ENCODE measurements at places on chromosomes 1 and 21.

GRCh38 chr1:164369698-164370365, 189.2 kb upstream of the PBX1 start:
- DNase-seq: no peak

- DNase-seq: no peak
Measured at GRCh38 chr1:218665221-218665620, 320.1 kb downstream of the TGFB2 start.

DNA sequence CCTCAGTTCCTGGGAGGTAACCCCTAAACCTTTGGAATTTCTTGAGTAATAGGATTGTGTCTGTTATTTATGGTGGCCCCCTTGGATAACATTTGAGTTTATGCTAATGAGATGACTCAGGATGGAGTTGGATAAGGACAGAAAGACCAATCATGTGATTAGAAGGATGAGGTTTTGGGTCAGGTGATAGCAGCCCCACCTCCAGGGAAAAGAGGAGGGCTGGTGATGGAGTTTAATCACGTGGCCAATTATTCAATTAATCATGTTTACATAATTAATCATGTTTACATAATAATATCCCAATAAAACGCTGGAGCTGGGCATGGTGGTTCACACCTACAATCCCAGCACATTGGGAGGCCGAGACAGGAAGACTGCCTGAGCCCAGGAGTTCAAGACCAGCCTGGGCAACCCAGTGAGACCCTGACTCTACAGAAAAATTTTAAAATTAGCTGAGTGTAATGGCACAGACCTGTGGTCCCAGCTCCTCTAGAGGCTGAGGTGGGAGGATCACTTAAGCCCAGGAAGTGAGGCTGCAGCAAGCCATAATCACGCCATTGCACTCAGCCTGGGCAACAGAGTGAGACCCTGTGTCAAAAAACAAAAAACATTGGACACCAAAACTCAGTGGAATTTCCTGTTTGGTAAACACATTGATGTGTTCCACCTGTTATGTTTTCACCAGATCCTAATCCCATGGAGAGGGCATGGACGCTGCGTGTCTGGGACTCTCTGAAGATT, 73.3 kb downstream of the NUP210L start:
- no peak for DNase-seq

DNA sequence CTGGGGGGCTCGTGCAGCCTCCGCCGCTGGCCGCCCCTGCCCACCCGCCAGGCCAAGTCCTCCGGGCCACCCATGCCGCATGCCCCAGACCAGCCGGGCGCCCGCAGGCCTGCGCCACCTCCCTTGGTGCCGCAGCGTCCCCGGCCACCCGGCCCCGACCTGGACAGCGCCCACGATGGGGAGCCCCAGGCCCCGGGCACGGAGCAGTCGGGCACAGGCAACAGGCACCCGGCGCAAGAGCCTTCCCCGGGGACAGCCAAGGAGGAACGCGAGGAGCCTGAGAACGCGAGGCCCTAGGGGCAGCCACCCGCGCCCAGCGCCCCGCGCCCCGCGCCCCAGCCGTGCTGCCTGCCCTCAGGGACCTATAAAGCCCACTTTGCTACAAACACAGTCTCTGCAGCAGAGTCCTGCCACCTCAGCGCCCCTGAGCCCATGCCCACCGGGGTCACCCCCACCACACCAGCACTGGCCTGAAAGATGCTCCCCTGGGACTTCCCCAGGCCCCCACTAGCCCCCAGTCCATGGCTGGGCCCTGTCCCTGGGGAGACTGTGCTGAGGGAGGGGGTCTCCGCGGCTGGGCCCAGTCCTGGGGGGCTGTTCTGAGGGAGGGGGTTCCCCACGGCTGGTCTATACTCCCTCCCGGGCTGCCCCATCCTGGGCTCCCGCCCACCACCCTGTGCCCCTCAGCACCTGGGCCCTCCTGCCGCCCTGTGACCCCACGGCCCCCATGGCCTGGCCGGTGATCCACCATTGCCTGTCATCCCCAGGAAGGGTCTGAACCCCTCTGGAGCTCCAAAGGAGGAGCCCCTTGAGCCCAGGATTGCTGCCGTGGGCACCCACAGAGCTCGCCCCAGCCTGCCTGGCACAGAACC, 8.6 kb downstream of the TNFRSF18 start:
- no peak for DNase-seq

- no peak for DNase-seq
Measured at GRCh38 chr1:36352125-36352909, 28.9 kb upstream of the EVA1B start.

GRCh38 chr21:42993051-42993712, 18.8 kb downstream of the PKNOX1 start:
- no peak for DNase-seq

DNA sequence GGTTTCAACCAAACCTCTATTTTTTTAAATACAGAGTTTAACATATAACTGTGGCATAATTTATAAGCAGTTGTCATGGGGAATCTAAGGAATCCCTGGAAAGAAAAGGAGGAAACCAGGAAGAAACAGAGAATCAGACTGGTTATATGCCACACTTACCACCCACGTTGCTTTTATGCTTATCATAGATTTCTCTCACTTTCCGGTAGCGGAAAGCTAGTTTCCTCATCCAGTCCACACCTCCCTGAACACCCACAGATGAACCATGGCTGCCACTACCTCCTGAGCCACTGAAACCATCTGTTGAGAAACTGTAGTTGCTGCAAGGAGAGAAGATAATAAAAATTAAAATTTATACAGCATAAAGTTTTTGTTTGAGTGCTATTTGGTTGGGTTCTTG, 33.5 kb downstream of the XKR8 start:
- DNase-seq: no peak

- no peak for DNase-seq
Measured at GRCh38 chr1:101532377-101532776, 295.6 kb downstream of the S1PR1 start.

- no peak for DNase-seq
Measured at GRCh38 chr1:183231545-183231944, 45.5 kb downstream of the LAMC2 start.

- no peak for DNase-seq
Measured at GRCh38 chr1:58722414-58722813, 22.6 kb upstream of the MYSM1 start.

GRCh38 chr1:42788021-42788420, 3.2 kb downstream of the TMEM269 start:
- DNase-seq: no peak

DNA sequence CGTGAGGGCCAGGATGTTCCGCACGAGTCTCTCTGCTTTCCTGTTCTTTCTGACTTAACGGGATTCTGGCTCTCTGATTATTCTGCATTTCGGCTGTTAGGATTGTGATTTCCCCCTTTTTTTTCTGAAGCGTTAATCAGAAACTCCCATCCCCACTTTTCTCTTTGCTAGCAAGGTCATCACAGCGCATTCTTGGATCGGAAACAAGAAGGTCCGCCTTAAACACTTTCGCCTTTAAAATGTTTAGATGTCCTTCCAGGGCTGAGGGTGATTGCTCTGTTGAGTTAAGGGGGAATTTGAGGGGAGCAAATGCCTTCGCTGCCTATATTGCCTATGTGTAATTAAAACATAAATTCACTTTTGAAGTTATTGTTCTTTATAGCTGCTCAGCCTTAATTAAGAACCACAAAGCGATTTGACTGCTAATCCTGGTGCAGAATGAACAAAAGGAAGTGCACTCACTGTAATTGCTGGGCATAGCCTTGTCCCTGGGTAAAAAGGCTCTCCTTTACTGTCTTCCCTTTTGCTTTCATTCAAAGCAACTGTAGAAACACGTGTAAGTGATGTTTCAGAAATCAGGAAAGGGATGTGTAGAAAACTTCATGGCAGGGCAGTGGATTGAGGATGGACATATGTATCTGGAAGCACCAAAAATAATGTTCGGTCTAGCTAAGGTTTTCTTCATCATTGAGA, 1.2 kb downstream of the LAMC1 start:
- DNase-seq: no peak

DNA sequence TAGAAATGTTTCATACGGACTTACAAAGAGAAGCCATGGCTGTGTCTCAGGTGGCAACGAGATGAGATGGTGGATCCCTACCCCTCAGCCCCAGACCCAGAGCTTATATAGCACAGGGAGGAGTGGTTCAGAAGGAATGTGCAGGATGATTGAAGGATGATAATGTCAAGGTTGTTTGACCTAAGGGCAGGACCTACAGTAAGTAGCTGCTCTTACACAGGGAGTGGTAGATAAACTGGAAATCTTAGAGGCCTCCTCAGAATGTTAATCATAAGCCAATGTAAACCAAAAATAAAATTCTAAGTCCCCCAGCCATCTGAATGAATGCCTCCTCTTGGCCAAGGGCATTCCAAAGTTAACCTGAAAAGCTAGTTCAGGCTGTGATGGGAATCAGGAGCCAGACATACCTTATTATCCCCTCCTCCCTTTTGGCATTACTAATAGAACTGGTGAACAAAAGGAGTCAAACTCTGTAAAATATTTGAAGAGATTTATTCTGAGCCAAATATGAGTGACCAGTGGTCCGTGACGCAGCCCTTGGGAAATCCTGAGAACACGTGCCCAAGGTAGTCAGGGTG, 45.8 kb upstream of the PDE9A start:
- DNase-seq: no peak

DNA sequence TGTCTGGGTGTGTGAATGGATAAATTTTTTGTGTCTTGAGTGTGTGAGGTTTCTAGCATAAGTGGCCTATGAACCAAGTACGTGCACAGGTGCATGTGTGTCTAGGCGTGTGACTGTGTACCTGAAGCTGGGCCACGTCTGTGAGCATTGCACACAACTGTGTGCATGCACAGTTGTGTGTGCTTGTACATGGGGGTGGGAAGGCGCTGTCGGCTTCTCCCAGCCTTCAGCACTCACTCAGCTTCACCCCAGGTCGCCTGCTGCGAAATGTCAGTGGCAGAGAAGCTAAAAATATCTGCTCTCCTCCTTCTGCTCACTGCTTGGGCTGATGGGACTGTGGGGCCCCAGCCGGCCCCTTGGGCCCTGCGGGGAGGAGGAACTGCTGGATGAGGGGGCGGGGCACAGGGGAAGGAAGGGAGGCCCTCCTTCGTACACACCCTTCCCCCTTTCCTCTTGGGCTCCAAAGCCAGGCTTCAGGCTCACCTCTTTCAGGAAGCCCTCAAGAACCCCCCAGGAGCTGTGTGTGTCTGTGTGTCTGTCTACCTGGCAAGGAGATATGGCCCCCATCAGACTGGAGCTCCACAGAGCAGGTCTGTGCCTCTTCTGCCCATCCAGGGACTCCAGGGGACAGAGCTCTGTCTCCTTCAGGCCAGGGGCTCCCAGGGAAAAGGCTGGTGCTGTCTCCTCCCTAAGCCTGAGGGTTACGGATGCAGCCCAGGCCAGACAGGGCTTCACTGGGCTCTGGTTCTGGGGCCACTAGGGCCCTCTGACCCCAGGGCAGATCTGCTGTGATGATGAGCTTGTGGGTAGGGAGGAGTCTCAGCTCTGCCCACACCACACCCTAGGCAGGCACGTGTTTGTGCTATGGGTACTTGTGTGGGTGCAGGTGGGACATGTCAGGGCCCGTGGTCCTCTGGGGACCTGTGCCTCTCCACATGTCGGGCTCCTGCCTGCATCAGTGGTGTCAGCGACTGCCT, 35.6 kb upstream of the WASF2 start:
- peak; percentile 53 for DNase-seq

- no peak for DNase-seq
Measured at GRCh38 chr1:212234431-212235395, 50.5 kb upstream of the PPP2R5A start.

DNA sequence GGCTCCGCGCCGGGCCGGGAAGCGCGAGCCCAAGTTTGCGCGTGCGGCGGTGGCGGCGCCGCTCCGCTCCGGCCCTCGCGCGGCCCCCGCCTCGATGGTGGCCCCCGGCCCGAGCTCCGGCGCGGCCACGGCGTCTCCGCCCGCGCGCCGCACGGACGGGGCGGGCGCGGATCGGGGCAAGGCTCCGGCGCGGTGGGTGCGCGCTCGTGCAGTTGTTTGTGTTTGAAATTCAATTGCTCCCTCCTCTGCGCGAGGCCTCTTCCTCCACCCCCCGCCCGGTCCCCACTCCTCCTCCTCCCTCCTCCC, at the start of gene HDGF:
Gene HDGF (minus strand): TSS at position 225 of the 306 bp plus-strand sequence. CDS start 246 bp downstream, outside the sequence.
- no peak for DNase-seq

GRCh38 chr1:118927427-118928187, 60.5 kb downstream of the TBX15 start:
- no peak for DNase-seq

- DNase-seq: no peak
Measured at GRCh38 chr1:115650961-115651360, 9.2 kb downstream of the VANGL1 start.

DNA sequence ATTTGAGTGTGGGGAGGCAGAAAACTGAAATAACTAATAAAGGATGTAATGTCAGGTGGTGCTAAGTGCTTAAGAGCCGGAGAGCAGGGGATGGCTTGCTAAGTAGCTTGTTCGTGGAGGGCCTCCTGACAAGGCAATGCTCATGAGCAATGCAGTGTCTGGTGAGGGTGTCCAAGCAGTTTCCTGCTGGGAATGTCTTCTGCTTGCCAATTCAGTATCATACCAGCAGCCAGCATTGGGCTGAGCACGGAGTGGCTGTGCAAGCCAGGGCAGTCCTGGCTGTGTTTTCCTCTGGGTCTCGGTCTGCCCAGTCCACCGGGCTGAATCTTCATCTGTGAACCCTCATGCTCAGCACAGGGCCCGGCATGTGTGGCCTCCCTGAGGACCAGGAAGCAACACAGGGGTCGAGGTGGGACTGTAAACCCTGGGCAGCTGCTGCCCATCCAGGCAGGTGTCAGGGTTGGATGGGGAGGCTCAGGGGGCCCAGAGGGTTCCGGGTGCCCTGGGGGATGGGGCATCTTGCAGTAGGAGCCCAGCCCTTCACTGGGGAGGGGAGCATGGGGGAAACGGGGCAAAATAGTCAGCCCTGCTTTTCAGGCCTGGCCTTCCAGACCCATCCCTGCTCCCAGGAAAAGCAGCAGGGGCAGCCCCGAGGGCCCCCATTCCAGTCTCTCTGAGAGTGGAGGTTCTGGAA, 27.5 kb downstream of the EDN2 start:
- no peak for DNase-seq

DNA sequence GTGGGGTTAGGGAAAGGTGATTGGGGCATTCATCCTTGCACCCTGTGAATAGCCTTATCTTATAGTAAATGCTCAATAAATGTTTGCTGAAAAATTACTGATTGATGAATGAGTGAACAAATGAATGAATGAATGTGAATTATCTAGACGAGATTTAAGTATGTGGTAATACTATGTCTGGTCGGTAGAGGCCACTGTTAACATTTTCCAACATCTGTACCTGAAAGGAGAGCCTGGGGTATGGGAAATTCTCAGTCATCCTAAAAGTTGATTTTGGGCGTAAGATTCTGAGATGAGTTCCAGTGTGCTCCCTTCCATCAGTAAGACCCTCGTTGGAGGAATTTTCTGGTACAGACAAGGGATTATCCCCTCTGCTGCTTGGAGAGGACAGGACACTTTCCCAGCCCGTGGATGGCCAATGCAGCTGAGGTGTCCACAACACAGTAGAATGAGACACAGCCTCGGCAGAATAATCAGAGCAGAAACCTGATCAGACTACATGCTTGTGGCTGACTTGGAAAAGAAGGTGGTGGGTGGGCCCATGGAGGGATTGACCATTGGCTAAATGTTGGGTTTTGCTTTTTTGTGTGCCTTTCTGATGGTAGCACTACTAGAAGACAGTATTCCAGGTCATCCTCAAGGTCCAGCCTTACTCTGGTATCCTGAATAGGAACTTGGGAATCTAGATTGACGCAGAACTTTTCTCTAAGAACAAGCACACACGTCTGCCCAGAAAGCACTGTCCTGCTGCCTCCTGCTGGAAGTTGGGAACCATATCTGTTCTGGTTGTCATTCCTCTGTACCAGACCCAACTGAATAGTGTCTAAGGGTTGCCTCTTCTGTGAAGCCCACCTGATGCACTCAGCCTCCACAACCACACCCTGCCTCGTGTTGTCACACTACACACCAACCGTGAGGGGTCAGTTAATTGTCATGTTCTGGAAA, 262.0 kb downstream of the TNR start:
- DNase-seq: peak; percentile 22

GRCh38 chr1:183002797-183003196, 20.4 kb upstream of the LAMC1 start:
- no peak for DNase-seq

All from CD4-positive, CD25-positive, alpha-beta regulatory T cell (primary cell).